ENCODE measurements at places on chromosomes 3 and 15.
A peak's percentile ranks its signal among the peaks of the same experiment; 100 is the strongest.

DNA sequence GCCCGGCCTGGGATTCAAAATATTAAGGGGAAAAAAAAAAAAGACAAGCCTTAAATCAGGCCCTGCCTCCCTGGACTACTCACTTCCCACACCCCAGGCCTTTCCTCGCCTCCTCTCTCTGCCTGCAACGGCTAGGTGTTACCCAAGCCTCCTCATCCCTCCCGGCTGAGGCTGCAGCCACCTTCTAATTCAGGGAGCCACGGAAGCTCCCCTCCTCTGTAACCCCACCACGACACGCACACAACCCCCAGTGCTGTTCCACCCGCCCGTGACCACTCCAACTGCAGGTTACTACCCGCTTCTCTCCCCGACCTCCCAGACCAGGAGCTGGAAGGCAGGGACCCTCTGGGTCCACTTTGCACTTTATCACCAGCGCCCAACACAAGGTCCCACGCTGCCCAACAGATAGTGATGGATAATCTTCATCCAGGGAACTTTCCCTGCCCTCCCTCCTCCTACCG is 936 bp downstream of the KIF7 start:
- DNase-seq, result no peak

GRCh38 chr3:121529308-121529707 is 16.5 kb downstream of the POLQ start:
- DNase-seq, result no peak

DNA sequence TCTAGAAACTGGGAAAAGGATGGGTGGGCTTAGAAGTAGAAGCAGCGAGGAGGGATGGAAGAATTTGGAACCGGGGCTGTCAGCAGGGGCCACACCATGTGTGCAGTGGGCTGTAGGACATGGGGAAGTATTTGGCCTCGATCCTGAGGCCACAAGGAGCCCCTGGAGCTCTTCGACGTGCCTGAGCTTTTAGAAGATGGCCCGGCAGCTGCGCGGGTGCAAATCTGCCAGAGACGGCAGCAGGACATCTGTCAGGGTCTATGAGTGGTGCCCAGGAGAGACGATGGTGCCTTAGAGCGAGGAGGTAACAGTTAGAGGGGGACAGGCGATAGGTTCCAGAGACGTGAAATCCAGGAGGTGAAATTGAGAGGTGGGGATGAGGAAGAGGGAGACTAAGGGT is 321.1 kb downstream of the UACA start:
- no peak for DNase-seq

DNA sequence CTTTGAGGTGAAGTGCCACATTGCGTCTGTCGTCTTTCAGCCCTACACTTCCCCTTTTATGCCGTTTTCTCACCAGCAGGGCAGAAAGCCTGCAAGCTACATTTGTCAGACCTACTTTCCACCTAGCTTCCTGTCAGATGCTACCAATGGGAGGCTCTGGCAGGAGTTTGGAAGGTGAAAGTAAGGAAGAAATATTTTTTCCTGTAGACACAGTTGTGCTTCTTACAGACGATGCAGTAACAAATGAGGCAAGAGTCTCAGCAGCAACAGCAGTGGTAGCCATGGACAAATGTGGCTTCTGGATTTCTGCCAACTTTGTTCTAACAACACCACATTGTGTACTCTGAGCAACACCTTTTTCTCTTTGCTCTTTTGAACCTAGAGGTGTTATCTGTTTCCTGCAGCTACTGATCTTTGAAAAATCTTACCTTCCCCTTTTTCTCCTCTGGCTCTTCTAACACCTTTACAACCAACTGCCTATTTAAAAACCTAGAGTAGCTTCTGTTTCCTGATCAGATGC is 70.6 kb upstream of the STT3B start:
- DNase-seq, result peak; percentile 3

- no peak for DNase-seq
Measured at GRCh38 chr3:137295336-137295735, 337.6 kb downstream of the IL20RB start.

- peak; percentile 84 for DNase-seq
Measured at GRCh38 chr15:64046421-64047153, at the start of gene DAPK2. Gene DAPK2 (minus strand): TSS chr15:64046485. CDS start chr15:64040261, 6,224 bp downstream.

DNA sequence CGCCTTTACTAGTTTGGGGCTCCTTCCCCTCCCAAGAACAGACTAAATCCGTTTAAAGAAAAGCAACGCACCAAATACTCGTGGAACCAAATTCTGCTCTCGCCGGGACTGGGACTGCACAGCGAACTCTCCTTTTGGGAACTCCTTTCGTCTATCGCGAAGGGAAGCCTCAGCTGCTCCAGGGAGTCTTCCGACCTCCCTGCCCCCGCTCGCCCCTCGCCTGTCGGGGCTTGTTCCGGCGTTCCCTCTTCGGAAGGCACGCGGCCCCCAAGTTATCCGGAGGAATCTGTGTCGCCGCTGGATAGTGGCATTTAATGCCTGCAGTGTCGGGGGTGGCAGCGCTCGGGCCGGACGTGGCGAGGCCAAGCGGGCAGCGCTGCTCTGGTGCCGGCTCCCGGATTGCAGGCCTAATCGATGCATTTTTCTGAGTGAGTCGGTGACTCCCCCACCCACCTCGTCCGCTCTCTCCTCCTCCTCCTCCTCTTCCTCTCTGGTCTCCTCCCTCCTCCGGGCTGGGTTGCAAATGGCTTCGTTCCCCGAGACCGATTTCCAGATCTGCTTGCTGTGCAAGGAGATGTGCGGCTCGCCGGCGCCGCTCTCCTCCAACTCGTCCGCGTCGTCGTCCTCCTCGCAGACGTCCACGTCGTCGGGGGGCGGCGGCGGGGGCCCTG is at the start of gene TRIM71:
TRIM71 (plus strand) TSS at position 440 of the 671 bp plus-strand sequence; CDS start at position 524, 84 bp downstream.
- no peak for DNase-seq

Data from GM18507 (cell line).